ENCODE measurements at places on chromosomes 3 and 15.

- no peak for DNase-seq
Observed at GRCh38 chr3:143824735-143825385, 23.4 kb downstream of the SLC9A9 start.

DNA sequence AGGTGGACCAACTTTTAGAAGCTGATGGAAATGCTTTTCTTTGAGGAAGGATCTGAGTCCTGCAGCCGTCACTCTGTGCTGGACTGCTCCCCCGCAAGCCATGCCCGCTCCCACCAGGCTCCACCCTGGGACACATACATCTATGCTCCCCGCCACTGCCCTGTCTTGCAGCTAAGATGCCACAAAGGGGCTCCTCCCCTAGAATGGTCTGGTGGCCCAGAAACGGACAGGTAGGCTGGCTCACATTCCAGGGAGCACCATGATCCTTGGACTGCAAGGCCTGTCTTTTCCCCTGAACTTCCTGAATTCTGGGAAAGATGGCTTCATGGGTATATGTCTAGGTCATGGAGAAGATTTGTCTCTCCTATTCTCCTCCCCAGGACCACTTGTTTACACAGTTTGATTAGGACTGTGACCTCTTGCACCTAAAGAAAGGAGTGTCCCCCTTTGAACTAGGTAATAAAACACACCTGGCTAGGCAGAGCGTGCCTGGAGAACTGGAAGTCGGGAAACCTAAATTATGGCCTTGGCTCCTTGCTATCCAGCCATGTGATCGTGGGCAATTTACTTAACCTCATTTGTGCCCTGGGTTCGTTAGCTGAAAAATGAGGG is 220.9 kb upstream of the BHLHE40 start:
- DNase-seq: no peak

DNA sequence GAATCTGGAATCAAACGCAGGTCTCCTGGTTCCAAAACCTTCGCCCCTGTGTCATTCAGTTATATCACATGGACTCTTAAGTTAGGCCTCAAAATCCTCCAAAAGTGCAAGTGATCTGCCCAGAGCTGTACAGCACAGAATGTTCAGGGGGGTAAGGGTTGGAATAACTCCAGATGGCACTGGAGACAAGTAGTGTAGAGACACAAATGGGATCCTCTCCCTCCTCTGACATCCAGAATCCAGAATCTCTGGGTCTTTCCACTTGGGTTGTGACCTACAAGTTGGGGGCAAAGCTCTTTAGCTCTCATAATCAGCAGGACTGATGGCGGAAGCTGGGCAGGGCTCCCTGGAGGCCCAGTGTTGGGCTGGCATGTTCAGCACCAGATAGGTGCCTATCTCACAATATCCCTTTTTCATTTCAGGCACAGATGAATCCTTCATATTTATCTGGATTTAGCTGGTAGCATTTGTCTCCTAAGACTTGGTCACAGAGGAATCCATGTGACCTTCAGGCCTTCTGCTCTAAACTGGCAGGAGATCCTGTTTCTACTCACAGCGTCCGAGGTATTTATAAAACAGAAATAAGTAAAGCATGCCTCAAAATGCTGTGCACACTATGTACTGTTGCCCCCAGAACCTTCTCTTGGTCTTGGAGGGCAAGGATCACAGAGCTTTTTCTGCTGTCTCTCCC is 15.4 kb downstream of the ABHD2 start:
- no peak for DNase-seq

- DNase-seq: no peak
Observed at GRCh38 chr3:4071481-4072184, 231.5 kb upstream of the SETMAR start.

GRCh38 chr3:169454060-169454317 is 209.5 kb downstream of the MECOM start:
- DNase-seq: no peak

GRCh38 chr3:34361921-34362320 is 563.5 kb downstream of the PDCD6IP start:
- DNase-seq: no peak

DNA sequence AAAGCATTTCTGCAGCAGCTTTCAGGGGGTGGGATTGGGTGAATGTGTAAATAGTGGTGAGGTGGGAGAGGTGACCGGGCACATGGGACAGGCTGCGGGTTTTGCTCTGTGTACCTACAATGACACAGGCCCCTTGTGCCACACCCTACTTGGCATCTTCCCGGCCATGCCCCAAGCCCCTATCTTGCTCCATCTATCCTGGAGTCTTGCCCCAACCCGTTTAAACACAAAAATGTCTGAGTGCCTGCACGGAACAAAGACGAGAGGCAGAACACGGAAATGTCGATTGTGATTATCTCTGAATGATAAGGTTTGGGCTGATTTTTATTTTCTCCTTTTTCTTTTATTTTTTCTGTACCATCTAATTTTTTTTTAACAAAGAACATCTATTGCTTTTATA is 46.0 kb upstream of the SLC6A1 start:
- DNase-seq: no peak

DNA sequence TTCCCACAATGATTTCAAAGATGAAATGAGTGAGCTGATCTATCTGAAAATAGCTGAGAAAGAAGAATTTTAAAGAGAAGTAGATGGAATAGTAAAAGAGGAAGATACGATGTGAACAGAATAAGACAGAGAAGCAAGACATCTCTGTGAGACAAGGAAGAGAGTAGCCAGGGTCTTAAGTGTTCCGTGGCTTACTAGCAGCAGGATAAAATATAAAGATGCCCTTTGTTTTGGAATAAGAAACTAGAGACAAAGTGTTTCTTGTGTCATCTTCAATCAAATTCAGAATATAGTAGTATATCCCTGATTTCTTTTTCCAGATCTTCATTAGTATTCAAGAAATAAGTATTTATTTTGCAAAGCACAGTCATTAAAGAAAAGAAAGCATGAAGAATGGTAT is 281.0 kb upstream of the NECTIN3 start:
- DNase-seq: no peak

GRCh38 chr3:129583289-129583688 is 23.2 kb downstream of the PLXND1 start:
- no peak for DNase-seq

- DNase-seq: no peak
Observed at GRCh38 chr15:68114840-68115239, 60.7 kb downstream of the PIAS1 start.

DNA sequence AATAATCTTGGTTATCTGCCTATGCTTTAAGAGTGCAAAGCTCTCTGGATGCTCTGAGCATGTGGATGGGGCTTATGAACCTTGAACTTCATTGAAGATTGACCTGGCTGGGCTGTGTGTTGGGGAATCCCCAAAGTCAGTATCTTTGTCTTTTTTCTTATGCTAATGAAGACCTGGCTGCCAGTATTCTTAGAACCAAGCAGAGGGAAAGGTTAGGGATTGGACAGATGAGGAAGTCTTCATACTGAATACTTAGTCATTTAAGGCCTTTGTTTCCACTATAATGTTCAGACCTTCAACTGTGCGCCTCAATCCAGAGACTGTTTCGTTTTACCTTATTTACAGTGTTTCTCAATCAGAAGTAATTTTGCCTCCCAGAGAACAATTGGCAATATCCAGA is 42.5 kb upstream of the CMTM7 start:
- no peak for DNase-seq

Measured in heart left ventricle (tissue), 16 donors.